ENCODE measurements at places on chromosomes 2 and 18.

DNA sequence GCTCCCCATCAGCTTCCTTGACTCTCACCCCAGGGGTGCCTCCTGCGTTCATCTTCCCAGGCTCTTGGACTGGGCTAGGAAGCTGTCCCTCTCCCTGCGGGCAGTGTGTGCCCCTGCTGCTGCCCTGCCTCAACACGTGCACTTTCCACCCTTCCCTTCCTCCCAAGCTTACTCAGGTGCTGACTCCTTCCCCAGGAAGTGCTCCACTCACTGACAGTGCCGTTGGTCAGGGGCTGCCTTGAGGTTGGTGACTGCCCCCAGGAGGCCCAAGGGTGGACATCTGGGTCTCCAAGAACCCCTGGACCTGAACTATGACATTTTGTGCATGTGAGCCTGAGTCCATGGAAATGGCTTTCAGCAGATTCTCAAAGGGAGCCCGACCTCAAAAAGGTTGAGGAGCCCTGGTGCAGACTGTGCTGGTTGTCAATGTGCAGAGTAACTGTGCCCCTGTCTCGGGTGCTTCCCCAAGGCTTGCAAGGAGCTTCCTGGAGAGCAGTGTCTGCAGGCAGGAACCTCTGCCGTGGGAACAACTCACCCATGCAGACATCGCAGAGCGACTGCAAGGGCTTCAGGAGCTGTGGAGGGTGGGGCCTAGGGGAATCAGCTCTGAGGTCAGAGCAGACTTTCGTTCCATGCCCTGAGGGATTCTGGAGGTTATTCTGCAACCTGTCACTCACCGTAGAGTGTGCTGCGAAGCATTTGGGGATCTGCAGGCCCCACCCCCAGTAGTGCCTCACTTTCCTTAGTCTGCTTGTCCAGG lies 116.5 kb upstream of the MCFD2 start:
- no peak for DNase-seq

GRCh38 chr2:31337860-31338259 lies 76.7 kb downstream of the XDH start:
- no peak for DNase-seq

GRCh38 chr2:41914936-41915335 lies 132.9 kb upstream of the PKDCC start:
- no peak for DNase-seq

GRCh38 chr2:226660526-226660925 lies 139.1 kb downstream of the IRS1 start:
- DNase-seq: no peak

- DNase-seq: no peak
Measured at GRCh38 chr2:10160203-10160955, 37.8 kb downstream of the RRM2 start.

DNA sequence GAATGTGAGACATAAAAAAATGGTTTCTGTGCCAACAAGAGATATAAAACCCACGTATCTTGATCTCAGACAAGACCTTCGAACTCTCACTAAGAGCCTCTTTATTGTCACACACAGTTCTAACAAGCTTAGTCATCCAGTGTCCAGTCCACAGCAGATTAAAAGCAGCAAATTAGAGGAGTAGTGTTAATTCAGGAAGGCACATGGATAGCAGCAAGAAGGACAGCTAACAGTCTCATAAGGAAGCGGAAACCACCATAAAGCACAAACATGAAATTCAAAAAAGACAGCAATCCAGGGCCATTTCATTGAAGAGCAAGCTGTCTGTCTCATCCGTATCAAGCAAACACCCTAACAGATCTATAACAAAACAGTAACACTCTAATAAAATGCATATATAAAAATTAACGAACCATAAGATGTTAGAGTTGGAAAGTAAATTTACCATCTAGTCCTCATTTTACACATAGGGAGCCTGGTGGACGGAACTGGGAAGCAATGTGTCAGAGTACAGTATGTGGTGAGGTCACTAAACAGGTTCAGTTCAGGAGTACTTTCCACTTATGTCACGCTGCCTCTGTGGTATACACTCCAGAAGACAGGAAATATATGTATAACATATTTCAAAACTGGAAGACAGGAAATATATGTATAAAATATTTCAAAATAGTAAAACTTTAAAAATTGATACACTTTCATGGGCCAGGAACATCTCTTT lies 18.3 kb downstream of the AAK1 start:
- DNase-seq: no peak

DNA sequence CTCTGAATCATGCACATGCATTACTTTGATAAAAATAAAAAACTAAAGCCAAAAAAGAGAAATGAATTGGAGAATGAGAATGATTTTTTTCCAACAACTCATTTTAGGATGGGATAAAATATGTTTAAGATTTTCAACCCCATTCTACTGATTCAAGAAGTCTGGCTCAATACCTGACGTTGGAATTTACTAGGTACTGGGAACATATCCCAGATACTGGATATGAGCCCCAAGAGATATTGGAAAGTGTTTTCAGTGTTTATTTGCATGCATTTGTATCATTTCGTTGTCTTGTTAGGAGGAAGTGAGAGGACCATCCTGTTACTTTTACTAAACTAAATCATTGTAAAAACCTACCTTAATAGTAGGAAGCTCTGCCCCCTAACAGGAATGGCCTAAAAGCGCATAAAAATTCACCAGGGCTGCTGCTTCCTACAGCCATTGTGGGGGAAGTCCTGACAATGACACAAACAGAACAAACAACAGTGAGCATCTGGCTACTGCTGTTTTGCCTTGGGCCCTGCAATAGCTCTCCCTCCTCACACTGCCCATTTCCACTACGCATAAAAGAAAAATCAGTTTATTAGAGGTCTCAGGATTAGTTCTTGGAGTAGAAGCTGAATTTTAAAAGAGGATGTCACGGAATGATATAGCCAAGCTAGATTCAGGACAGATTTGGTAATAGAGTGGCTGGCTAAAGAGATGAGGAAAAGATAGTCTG lies 35.2 kb downstream of the ANKAR start:
- DNase-seq: no peak

DNA sequence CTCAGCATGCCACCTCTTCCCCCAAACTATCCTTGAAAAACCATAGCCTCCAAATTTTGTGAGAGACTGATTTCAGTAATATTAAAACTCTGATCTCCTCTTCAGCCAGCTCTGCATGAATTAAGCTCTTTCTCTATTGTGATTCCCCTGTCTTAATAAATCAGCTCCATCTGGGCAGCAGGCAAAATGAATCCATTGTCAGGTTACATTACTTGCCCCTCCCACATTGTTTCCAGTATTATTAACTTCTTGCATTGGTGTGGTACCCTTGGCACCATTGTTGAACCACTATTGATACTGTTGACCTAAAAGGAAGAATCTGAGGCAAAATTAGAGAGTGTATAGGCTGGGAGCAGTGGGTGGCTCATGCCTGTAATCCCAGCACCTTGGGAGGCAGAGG lies 512.2 kb upstream of the VRK2 start:
- DNase-seq: no peak

DNA sequence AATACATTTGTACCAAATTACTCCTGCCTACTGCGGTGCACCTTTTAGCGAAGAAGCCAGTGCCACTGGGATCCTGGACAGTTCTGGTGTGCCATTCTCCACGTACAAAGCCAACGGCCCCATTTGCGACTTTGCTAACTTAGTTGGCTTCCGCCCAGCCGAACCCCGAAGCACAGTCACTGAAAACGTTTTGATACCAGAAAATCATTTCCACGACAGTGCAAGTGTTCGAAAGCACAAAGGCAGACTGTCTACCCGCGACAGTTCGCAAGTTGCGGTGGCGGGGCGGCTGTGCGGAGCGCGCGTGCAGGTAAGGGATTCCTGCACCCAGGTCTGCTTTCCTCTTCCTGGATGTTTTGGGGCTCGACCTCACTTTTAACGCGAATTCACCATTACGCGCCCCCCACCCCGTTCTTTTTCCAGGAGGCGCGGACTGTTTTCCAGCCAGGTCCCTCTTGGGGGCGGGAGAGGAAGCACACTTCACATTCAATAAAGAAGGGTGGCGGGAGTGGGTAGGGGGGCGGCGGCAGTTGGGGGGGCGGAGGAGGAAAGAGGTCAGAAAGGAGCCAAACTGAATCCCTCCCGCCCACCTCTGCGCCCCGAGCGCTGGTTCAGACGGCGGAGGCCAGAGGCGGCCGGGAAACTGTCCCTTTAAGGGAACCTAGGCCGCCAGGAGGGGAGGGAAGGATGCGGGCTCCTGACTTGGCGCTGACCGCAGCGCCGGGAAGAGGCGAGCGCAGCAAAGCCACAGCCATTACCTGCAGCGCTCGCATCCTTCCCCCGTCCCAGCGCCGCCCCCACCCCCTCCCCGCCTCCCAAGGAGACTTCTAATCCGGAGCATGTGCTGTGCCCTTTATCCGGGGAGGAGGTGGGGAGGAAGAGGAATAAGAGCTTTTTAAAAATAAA lies 107.4 kb upstream of the KCTD1 start:
- DNase-seq: peak; percentile 71

DNA sequence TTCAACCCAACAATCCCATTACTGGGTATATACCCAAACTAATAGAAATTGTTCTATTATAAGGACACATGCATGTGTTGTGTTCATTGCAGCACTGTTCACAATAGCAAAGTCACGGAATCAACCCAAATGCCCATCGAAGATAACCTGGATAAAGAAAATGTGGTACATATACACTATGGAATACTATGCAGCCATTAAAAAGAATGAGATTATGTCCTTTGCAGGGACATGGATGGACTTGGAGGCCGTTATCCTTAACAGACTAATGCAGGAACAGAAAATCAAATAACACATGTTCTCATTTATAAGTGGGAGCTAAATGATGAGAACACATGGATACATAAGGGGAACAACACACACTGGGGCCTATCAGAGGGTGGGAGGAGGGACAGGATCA lies 65.8 kb downstream of the CCDC138 start:
- DNase-seq: no peak

GRCh38 chr18:23542461-23542860 lies 39.1 kb downstream of the RMC1 start:
- DNase-seq: no peak

DNA sequence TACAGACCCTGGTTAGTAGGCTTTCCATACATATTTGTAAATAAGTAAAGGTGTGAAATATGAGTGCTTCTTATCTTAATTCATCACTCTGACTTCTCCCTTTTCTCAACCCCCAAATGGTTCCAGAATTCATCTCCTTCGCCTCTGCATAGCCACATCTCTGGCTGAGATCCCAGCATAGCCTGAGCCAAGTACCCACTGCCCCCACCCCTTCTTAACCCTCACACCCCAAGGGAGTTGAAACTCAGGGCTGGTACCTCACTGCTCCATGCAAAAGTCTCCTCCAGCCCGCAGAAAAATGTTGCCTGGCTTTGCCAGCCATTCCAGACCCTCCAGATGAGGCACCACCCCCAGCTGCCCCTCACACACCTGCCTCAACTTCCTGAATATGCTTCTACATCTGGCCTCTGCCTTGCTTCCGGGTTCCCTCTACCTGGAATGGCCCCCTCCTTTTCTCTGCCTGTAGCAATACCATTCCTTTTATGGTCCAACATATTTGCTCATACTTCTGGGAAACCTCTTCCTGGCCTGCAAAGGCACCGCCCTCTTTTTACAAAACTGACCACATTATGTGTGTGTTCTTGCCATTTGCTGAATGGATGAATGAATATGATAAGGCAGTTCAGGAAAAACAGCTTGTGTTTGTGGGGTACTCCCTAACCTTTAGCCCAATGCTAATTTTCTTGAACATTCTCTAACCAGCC lies 112.8 kb downstream of the CELF4 start:
- no peak for DNase-seq

DNA sequence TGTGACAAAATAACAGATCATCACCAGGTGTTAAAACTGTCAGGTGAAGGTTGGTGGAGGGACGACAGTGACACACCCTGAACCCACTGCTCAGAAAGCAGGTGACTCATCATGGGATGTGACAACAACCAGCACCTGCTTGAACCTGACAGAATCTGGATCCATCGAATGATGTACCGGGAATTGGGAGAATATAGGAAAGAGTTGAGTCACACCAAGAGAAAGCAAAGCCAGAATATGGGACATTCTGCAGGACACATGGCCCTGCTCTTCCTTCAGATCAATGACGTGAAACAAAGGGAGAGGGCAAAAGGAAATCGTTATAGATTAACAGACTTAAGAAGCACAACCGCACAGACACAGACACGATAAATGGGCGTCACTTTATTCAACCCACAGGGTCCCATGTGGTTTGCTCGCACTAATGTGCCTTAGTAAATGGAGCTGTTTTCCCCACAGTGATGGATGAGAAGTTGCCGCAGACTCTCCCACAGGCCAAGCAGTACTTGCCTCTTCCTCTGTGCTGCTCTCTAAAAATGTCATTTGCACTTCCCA lies 100.1 kb downstream of the CRACDL start:
- DNase-seq: no peak

GRCh38 chr2:186410802-186411201 lies 75.3 kb upstream of the ZC3H15 start:
- no peak for DNase-seq

DNA sequence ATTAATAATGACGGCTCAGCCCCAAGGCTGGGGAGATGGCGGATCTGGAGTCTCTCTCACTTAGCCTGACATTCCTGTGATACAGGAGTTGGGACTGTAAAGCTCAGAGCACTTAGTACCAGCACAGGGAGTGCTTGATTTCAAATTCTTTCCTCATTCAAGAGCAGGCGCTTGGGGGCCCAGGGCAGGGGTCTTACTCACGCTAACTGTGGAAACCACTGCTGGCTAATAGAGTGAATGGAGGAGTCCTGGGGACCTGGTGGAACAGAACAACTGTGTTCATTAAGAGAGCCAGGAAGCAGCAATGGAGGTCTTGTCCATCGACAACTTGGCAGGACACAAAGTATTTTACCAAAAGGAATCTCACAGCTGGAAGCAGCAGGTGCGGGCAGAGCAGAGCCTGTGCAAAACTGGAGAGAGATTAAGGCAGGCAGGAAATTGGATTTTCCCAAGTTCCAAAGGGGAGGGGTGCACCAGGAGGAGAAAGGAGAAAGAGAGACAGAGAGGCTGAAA lies 358.9 kb downstream of the TNS1 start:
- DNase-seq: no peak

DNA sequence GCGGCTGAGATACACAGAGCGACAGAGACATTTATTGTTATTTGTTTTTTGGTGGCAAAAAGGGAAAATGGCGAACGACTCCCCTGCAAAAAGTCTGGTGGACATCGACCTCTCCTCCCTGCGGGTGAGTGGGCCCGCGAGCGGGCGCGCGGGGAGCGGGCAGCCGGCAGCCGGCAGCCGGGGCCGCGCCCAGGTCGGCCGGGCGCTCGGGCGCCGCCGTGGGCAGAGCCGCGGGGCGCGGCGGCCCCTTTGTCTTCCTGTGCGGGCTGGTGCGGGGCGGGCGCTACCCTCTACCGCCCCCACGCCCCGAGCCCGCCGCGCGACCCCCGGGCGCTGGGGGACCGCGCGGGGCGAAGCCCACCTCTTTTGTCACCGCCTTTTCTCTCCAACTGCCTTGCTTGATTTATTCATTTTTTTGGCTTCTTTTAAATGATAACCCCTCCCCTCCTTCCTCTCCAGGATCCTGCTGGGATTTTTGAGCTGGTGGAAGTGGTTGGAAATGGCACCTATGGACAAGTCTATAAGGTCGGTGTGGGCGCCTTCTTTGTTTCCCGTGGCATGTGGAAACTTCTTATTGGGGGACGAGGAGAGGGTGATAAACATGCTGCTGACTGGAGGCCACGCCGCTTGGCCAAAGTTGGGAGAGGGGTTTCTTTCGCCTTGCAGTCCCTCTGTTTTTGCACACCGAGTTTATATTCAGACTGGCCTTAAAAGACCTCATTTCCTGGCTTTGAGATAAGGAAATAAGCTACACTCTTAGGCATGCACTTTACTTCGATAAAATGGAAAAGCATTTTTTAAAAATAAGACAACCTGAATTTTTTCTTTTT lies 722 bp downstream of the MAP4K4 start:
- peak; percentile 42 for DNase-seq
